ENCODE measurements at places on chromosomes 6 and 20. TPM values are rescaled to one million over a fixed set of nuclear protein-coding genes. Genes with fewer than 3 reads are reported as not detected.

DNA sequence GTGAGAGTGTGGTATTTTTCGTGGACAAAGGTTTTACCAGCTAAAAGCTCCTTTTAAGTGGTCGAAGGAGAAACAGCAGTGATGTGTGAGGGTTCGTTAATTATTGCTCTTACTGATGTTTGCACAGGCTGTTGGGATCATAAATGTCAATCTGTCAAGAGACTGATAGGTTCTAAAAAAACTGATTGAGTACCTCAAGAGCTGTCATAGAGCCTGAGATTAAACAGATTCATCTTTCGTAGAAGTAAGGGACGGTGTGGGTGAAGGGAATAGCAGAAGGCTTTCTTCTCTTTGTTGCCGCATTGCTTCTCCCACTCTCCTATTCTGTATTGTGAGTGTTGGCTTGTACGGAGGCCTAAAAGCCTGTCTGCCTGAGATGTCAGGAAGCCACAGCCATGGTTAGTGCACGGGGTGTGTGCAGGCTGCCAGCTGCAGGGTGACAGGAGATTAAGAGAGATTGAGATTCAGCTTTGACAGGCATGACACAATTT, 291.0 kb downstream of the ZFAND3 start:
- DNase-seq = no peak

TNNC2 gene
- total RNA-seq = 0.47 TPM

CST5 gene
- total RNA-seq = not detected

DNA sequence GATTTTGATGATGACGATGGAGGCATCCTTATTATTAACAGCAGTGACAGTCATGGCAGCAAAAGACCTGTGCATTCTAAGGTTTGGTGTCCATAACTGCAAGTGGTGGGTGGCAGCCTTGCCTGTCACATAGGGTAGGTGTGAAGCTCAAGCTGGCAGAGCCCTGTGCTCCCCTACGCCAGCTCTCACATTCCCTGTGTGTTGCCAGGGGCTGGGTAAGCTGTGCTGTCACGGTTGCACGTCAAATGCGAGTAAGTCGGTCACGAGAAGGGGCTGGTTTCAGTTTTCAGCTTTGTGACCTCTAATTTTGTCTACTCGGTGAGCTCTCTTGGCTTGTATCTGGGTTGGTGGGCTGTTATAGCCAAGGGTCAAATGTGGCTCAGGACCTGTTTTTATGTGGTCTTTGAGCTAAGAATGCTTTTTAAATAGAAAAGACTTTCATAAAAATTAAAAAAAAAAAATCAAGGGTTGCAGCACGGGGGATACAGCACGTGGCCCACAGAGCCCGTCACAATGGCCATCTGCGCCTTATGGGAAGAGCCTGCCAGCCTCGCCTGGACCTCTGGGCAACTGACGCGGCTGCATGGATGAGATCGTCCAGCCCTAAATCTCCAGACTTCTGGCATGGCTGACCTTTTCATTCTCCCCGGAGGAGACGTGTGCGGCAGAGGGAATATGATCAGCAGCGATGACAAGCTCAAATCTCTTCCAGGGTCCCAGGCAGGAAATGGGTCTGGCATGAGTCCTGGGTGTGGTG, 148.5 kb downstream of the PHACTR3 start:
- DNase-seq = no peak

FOXQ1 gene
- total RNA-seq = 20.7 TPM

GRCh38 chr20:53592992-53593465, 610 bp downstream of the ZNF217 start:
- peak; percentile 67 for DNase-seq

LY6G6C gene
- 0.29 TPM for total RNA-seq

COX4I2 gene
- total RNA-seq = 2.0 TPM

GRCh38 chr20:35527122-35527769, 2.2 kb downstream of the C20orf173 start:
- no peak for DNase-seq

DNA sequence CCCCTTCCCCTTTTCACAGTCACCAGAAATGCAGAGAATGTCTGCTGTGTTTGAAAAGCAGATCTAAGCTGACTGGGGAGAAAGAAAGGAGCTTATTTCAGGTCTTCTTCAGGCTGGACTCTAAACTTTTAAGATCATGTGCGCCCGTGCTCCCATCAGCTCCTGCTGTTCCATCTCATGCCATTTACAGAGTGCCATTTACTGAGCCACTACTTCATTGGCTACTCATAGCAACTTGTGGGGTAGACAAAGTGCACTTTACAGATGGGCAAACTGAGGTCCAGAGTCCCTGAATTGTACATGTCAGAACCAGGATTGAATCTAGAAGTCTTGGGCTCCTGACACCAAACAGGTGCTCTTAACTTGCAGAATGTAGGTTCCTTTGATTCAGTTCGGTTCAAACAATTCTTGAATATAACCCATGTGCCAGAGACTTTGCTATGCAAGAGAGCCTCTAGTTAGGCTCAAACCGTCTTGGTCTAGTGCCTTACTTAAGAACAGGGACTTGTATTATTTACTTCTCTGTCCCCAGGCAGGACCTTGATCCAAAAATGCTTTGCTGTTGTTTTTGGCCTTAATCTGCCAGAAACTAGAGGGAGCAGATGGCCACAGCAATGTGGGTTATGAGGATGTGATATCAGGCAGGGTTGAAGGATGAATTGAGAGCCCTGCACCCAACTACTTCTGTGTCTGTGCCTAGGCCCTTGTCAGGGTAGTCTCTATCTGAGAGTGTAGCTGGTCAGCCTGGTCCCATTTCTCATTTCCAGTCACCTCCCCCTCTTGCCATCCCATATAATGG, 56.4 kb downstream of the RALY start:
- no peak for DNase-seq

GRCh38 chr6:119506631-119507174, 157.1 kb upstream of the MAN1A1 start:
- no peak for DNase-seq

DNA sequence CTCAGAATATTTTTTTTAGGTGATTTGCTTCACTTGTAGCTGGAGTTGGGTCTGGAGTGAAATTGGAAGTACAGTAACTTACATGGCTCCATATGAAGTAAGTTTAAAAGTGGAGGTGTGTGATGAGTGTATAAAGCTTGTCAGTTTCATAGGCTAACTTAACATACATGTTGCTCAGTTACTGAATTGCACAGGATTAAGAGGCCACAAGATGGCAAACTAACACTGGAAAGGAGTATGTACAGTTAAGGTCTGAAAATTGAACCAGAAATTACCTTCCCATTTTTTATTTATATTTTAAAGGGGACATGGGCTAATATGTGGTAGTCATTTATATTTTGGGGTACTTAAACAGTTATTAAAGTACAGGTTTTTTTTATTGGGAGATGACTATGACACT, 45.3 kb upstream of the SMIM8 start:
- no peak for DNase-seq

DNA sequence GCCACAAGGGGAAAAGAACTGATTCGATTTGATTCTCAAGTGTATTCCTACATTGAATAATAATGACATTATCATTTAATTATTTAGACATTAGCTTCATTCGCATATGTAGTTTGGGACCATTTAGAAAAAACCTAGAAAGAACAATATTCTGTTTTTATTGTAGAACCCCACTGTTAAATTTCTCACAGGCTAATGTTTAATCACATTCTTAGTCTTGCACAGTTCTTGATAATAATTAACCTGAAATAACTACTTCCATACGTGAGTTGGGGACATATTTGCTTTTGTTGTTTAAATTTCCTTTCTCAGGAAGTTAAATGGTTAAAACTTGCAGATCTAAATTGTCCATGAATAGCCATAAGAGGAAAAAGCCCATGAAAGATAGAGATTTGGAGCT, 275.2 kb downstream of the TFAP2B start:
- DNase-seq = no peak

Data from endodermal cell (in vitro differentiated cells).